ENCODE measurements at places on chromosomes 7 and 10.

GRCh38 chr10:53430127-53430891, 657.7 kb upstream of the MBL2 start:
- no peak for DNase-seq

- DNase-seq: no peak
Measured at GRCh38 chr7:43143918-43144589, 31.6 kb downstream of the HECW1 start.

GRCh38 chr7:50554431-50555322, 10.5 kb downstream of the DDC start:
- no peak for DNase-seq

DNA sequence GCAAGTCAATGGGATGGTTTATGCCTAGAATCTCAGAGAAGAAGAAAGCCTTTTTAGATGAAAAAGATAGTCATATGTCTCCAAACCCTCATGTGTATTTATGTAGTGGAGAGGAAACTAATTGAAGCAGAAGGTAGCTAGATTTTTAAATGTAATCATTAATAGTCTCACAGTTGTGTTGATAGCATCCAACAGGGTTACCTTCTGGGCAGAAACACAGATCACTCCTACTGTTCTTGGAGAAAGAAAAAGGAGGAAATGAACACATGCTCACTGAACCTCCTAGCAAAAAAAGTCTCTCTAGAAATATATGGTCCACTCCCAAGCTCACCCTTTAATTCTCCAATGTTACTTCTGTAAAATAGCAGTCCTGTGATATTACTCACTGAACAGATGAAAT, 777.2 kb upstream of the C7orf33 start:
- DNase-seq: no peak

DNA sequence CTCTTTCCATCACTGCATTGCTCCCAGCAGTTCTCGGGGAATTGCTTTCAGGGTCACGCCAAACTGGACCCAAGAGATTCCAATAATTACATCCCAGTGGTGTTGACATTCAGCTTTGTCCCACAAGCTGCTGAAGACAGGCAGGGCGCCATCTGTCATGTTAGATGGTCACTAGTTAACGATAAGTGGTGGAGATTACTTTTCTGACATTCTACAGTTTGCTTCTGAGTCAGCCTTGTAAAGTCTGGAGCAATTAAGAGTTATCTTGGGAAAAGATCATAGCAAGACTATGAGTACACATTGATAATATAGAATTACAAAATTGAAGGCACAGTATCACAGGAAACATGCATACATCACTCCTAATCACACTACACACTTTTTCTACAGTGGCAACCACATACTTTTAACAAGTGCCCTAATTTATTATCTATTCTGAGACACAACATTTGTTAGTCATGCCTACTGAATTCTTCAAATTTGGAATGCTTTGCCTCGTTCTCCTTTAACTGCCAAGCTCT, 41.9 kb downstream of the SEMA3C start:
- DNase-seq: no peak

- no peak for DNase-seq
Measured at GRCh38 chr7:18995270-18995671, 122.2 kb downstream of the TWIST1 start.

GRCh38 chr7:131625817-131626372, 69.5 kb upstream of the PODXL start:
- DNase-seq: no peak

- no peak for DNase-seq
Measured at GRCh38 chr7:33334349-33334748, 205.0 kb downstream of the BBS9 start.

- DNase-seq: no peak
Measured at GRCh38 chr10:59337201-59337652, 25.1 kb downstream of the FAM13C start.

DNA sequence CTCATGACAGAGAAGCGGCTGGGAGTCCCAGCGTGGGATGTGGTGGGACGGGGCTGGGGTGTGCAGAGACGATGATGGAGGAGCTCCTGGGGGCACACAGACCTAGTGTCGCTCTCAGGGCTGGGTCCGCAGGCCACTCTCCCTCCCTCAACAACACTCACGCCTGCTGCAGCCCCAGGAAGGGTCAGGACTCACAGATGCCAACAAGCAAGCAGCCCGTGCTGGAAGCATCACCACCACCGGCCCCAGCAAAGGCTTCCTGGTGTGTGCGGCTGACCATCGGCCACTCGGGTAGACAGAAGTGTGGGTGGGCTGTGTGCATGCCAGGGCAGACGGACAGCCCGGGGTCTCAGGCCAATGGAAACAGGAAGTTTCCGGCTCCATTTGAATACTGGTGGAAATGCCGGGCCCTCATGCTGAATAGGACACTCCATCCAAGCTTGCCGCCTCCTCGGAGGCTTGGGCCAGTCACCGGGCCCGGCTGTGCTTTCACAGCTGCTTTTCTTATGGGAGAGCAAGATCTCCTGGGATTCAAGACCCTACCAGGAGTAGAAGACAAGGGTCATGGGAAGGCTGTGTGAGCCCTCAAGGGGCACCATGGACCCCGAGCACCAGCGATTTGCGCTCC, 178.1 kb downstream of the ELFN1 start:
- DNase-seq: no peak

- DNase-seq: no peak
Measured at GRCh38 chr7:31526864-31527263, 13.0 kb downstream of the ITPRID1 start.

- no peak for DNase-seq
Measured at GRCh38 chr10:104103956-104104355, 18.0 kb upstream of the SFR1 start.

- no peak for DNase-seq
Measured at GRCh38 chr7:82091126-82091684, 321.4 kb upstream of the HGF start.

- no peak for DNase-seq
Measured at GRCh38 chr7:4149236-4149635, 532.9 kb upstream of the FOXK1 start.

GRCh38 chr7:32774541-32774951, 117.0 kb downstream of the KBTBD2 start:
- no peak for DNase-seq

GRCh38 chr10:34351161-34351560, 463.9 kb downstream of the PARD3 start:
- no peak for DNase-seq

DNA sequence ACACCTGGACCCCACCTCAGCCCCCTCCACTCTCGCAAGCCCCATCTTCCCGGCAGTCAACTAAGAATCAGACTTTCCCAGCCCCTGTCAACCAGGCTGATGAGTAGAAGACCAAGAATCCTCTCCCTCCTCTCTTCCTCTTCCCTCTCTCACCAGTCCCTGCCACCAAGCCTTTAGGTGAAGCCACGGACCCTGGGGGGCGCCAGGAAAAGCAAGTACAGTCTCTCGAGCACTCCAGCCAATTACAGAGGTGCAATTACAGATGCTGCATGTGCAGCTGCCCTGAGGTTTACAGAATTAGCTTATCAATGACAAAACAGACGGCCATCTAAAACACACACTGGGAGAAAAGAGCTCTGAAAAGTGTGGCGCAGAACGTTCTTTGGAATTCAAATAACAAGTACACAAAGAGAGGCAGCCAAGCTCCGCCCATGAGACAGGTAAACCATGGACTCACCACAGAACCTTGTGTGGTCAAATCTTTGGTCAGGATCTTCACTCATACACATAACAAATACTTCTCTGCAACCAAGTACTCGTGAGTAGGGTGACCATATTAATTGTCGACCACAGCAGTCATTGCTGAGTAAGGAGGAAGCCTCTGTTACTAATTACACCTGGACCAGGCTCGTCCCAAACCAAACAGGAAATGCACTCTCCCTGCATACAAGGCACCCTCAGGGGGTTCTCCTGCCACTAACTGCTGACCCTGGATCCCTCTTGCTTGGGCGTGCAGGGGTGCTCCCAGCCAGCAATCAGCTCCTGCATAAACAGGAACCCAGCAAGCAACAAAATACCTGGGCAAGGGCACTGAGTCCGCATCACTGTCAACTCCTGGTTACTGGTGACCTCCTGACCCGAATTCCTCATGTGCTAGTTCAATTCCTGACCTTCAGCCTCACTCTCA, 189.2 kb downstream of the FAM107B start:
- no peak for DNase-seq

- no peak for DNase-seq
Measured at GRCh38 chr10:69969977-69970376, 82.7 kb upstream of the MACROH2A2 start.

- DNase-seq: no peak
Measured at GRCh38 chr7:8442051-8442813, 8.8 kb downstream of the NXPH1 start.

- DNase-seq: no peak
Measured at GRCh38 chr7:41899823-41900433, 197.0 kb upstream of the INHBA start.

DNA sequence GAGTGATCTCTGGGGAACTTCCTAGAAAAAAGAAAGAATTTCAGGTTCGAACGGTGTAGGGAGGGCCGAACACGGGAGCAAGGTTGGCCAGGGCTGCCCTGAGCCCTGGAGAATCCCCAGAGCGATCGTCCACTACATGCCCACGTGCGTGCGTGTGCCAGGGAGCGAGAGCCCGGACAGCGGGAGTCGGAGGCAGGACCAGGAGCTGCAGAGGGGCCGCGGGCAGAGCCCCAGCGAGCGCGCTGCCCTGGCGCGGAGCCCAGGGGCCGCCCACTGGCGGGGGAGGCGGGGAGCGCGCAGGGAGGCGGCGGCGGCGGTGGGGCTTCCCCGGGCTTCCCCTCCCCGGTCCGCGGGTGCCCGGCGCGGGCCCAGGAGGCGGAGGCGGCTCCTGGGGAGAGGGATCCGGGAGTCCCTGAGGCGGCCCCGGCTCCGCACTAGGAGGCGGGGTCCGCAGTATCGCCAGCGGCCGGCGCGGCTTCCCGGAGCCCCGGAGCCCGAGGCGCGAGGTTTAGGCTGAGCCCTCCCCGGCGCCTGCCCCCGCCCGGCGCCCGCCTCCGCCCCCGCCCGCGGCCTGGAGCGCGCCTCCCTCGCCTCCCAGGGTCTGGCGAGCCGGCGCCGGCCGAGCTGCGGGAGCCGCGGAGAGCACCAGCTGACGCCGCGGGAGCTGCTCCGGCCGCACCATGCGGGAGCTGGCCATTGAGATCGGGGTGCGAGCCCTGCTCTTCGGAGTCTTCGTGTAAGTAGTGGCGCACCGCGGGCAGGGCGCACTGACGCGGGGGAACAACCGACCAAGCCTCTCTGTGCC, at the start of gene PLPP4:
Gene PLPP4, plus strand, starts transcription at position 602 of the 805 bp plus-strand sequence. Its CDS starts 79 bp downstream, at position 681.
- no peak for DNase-seq

- no peak for DNase-seq
Measured at GRCh38 chr7:158415316-158415715, 172.3 kb downstream of the PTPRN2 start.

GRCh38 chr7:34137176-34137575, 231.8 kb downstream of the BMPER start:
- DNase-seq: no peak
